ENCODE measurements at places on chromosomes 12 and 14. TPM values are rescaled to one million over a fixed set of nuclear protein-coding genes. Genes with fewer than 3 reads are reported as not detected.
A peak's percentile ranks its signal among the peaks of the same experiment; 100 is the strongest.

DNA sequence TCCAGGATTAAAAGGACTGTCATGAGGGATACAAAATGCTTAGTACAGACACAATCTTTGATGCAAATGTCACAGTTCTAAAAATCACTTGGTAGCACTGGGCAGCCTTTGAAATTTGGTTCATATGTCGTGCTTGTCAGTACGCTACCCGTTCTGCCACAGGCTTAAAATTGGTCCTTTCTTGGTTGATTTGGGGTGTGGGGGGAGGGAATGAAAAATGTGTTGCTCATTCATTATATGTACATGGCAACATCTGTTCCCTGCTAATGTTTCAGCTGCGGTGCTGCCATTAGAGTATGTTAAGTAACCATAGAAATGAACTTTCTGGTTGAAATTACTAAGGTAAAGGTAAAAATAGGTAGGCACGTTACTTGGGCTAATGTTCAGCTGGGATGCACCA is 155.4 kb upstream of the ARHGAP5 start:
- no peak for DNase-seq

DNA sequence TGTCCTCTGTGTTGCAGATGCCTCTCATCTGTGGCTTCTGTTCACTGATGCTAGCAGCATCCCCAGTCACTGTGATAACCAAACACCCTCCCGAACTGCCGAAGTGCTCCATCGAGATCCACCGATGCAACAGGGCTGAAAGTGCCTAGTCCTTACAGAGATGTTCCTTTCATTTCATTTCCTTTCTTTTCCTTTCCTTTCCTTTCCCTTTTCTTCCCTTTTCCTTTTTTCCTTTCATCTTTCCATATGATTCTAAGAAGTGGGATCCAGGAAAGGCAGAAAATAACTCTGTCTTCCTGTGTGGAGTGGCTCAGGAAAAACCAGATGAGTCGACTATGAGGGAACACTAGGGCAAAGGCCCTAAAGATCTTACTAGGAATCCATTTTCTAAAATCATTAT is 26.7 kb downstream of the FGF6 start:
- DNase-seq, result peak; percentile 37

- DNase-seq, result no peak
Measured at GRCh38 chr14:80465546-80466220, 254.4 kb upstream of the DIO2 start.

DNA sequence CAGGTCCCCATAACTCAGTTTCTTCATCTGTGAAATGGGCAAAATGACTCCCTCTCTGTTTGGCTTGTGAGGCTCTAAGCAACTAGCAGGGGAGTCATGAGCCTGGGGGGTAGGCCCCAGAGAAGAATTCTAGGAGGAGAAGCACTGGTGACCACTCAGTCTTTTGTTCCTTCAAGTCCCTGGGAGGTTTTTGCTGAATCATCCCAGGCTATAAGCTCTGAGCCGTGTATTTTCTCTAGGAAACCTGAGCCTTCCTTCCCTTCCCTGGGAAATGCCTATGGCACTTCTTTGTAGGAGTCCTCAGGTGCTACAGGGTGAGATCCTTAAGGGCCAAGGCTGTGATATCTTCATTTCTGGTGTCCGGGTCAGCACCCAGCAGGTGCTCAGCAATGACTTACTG is 4.5 kb downstream of the RPH3A start:
- no peak for DNase-seq

DNA sequence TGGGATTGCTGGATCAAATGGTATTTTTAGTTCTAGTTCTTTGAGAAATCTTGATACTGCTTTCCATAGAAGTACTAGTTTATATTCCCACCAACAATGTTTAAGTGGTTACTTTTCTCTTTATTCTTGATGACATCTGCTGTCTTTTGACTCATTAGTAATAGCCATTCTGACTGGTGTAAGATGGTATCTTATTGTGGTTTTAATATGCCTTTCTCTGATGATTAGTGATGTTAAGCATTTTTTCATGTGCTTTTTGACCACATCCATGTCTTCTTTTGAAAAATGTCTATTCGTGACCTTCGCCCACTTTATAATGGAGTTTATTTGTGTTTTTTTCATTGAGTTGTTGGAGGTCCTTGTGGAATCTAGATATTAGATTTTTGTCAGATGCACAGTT is 865.7 kb downstream of the SLC6A15 start:
- DNase-seq, result no peak

- no peak for DNase-seq
Measured at GRCh38 chr12:91893476-91893875, 252.2 kb downstream of the BTG1 start.

DNA sequence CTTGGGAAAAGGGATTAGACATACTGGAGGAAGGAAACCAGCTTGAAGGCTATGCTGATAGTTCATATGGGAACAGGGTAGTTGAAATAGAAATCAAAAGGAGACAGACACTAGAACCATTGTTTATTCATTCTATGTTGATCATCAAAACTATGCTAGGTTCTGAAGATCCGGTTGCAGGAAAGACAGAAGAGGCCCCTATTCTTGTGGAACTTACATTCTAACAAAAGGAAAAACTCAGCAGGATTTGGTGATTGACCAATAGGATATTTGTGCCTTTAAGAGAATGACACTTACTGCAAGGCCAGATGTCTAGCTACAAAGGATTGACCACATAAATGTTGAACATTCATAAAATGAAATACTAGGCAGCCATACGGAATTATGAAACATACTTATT is 179.2 kb downstream of the AKAP6 start:
- DNase-seq, result no peak

DNA sequence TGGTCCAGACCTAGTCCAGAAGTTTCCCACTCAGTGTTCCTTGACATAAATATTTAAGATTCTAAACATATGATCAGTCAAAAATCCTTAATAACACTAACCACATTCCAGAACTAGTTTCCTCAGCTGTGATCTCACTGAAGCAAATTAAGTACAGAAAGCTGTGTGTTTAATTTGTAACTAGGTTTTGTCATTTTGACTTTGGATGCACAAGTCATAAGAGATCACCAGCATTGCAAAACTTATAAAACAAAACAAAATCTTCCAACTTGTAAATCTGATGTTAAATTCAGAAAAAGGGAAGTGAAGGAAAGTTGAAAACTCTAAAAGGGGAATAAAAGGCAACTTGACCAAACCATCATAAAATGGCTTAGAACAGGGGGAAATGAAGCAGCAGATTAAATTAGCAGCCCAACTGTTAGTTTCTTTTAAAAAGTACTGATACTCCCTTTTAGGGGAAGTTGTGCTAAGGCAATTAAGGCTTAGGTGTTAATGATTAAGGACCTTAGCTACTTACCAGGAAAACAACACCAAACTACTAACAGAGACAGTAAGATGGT is 56.6 kb downstream of the SH2B3 start:
- DNase-seq, result no peak

- no peak for DNase-seq
Measured at GRCh38 chr12:75725521-75726111, 214.2 kb upstream of the KRR1 start.

DNA sequence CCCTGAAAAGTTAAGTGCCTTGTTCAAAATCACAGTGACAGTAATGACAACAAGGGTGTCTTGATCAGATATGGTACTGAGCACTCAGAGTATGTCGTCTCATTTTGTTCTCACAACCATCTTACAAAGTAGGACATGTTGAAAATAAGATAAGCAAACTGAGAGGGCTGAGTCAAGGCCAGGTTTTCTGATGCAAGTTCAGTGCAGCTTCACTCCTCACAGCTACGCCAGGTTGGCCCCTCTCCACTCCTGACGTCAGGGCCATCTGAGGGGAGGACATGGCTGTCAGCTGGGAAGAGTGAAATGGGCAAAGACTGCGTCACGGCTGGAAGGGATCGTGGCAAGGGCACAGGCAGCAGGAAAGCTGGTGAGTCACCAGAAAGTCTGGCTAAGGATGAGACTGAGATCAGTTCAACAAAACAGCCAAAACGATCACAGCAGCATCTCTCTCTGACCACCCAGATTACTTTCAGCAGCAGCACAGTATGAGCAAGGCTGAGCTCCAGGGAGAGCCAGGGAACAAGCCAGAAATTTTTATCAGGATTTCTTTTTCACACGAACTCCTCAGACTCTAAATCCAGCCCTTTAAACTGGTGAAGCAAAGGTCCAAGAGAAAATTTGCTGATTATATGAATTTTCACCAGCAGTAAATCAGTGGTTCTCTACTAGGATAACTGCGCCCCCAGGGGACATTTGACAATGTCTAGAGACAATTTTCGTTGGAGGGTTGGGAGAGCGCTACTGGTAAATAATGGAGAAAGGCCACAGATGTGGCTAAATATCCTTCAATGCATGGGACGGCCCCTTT is 297.9 kb upstream of the AMIGO2 start:
- no peak for DNase-seq

DNA sequence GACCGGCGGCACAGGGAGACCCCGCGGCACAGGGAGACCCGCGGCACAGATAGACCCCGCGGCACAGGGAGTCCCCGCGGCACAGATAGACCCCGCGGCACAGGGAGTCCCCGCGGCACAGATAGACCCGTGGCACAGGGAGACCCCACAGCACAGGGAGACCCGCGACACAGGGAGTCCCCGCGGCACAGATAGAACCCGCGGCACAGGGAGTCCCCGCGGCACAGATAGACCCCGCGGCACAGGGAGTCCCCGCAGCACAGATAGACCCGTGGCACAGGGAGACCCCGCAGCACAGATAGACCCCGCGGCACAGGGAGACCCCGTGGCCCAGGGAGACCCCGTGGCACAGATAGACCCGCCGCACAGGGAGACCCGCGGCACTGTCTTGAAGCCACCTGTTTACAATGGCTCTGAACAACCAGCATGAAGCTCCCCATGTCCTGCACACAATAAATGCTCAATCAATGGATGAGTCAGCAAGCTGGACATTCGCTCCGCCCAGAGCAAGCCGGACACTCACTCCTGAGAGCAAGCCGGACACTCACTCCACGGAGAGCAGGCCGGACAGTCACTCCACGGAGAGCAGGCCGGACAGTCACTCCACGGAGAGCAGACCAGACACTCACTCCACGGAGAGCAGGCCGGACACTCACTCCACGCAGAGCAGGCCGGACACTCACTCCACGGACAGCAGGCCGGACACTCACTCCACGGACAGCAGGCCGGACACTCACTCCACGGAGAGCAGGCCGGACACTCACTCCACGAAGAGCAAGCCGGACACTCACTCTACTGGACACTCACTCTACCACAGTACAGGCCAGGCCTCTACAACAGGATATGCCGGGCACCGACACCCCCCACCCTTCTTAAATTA is 121.9 kb downstream of the RFLNA start:
- DNase-seq, result no peak

- peak; percentile 96 for DNase-seq
Measured at GRCh38 chr12:67772267-67773169, 124.0 kb downstream of the DYRK2 start.

- DNase-seq, result peak; percentile 50
Measured at GRCh38 chr14:71606064-71606463, 326.2 kb upstream of the RGS6 start.

GRCh38 chr14:95265106-95266094 is 54.3 kb downstream of the CLMN start:
- DNase-seq, result peak; percentile 49

GRCh38 chr14:50362764-50363713 is 33.6 kb downstream of the CDKL1 start:
- DNase-seq, result no peak

C14orf180 gene
- not detected for total RNA-seq

CEBPE gene
- not detected for total RNA-seq

BICD1 gene
- total RNA-seq, result 63.2 TPM

NRXN3 gene
- 16.8 TPM for total RNA-seq

DPY19L2 gene
- 11.0 TPM for total RNA-seq

ZNF10 gene
- total RNA-seq, result 13.2 TPM

All from endodermal cell (in vitro differentiated cells).